CD4-positive, alpha-beta T cell treated with Interleukin-15 for 4 hours (primary cell): ENCODE measurements at places on chromosomes 2 and 18.

GRCh38 chr2:120738786-120739437, 3.2 kb downstream of the GLI2 start:
- DNase-seq: no peak

DNA sequence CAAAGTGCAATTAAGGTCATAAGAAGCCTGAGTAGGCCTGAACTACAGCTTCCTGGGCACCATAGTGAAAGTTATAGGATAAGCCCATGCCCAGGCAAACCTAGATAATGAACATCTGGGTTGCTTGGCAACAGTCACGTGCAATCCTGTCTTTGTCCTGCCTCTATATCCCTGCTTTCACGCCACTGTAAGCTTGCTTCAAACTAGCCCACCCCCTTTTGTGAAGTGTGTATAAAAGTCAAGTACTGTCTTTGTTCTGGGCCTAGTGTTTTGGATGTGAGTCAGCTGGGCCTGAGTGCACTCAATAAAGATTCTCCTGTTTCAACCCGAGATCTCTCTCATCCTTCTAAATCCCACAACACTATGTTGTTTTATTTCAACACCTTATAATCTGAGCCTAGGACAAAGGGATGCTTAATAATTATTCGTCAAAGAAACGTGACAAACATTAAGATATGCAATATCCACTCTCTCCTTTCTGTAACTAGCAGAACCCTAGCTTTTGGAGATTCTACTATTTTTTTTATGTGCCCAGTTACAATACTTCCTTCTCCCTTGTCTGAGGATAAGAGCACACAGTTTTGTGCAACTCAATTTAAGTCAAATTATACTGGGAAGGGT, 927.8 kb downstream of the SUCLG1 start:
- no peak for DNase-seq

DNA sequence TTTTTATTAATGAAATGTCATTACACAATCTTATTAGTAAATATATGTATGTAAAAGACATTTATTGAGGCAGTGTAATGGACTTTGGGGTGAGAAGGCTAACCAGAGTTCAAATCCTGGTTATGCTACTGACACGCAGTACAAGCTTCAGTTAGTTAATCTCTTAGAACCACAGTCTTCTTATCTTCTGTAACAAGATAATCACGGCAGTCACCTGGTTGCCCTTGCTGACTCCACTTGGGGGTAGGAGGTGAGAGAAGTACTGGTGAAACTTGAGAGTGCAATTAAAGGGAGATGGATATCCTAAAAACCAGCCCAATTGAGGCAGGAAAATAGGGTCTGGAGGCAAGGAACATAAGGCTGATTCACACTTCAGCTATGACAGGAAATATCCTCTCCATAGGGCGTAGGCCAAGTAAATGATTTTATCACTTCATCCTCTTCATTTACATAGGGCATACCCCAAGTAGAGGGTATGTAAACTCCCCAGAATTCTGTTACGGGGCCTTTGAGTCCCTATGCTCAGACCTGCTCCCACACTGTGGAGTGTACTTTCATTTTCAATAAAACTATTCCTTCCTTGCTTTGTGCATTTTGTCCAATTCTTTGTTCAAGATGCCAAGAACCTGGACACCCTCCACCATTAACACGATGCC, 21.3 kb downstream of the SKA1 start:
- DNase-seq: no peak

GRCh38 chr2:156329927-156330726, 2.4 kb downstream of the NR4A2 start:
- DNase-seq: no peak

DNA sequence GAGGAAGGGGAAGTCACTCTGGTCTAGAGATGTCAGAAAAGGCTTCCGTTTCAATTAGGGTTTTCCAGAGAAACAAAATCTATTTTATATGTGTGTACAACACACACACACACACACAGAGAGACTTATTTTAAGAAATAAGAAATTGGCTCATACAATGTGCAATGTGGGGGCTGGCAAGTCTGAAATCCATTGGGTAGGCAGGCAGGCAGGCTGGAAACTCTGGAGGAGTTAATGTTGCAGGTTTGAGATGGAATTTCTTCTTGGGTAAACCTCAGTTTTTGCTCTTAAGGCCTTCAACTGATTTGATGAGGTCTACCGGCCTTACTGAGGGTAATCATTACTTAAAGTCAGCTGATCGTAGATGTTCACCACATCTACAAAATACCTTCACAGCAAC, 62.6 kb downstream of the MDH1 start:
- no peak for DNase-seq

DNA sequence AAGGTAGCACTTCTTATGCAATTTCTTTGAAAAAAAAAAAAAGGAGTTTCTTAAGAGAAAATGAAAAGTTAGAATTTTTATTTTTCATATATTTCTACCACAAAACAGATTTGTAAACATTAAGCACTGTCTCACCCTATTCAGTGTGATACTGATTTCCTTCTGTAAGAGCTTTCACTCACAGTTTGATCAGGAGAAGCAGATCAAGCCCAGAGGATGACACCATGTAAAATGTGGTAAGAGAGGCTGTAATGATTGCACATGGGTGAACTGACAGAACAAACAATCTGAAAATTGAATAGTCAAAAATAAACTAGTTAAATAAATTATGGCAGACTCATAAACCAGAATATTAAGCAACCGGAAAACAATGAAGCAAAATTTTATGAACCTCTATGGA, 54.5 kb downstream of the MEMO1 start:
- DNase-seq: no peak

GRCh38 chr2:133490411-133490980, 77.8 kb downstream of the NCKAP5 start:
- no peak for DNase-seq

- DNase-seq: no peak
These were observed 156.4 kb downstream of the NCKAP5 start for GRCh38 chr2:133411857-133412256.

DNA sequence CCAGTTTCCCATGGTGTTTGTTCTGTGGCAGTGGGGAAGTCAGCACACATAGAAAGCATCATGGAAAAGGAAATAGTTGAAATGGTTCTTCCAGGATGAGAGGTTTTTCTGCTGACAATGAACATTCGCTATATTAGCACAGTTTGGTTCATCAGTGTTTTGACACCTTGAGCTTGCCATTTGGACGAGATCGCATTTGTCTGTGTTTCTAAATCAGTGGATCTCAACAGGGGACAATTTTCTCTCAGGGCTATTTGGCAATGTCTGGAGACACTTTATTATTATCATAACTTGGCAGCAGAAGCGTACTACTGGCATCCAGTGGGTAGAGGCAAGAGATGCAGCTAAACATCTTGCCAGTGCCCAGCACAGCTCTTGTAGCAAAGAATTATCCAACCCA, 74.6 kb downstream of the CD8B2 start:
- no peak for DNase-seq

DNA sequence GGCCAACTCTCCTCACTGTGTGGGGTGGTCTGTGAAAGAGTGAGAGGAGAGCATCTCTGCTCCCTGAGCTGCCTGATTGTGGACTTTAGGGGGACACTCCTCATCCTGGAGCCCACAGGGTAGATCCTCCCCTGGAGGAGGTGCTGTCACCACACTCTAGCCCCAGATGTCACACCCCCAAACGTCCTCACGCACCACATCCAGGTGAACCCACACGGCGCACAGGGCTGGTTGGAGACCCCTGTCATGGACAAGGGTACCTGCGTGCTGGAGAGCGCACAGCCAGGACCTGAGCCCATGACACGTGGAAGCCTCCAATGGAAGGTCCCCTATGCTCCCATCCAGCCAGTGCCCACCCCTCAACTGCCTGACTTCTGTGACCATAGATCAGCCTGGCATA, 10.5 kb downstream of the AGXT start:
- DNase-seq: no peak

GRCh38 chr2:222671259-222672067, at the start of gene MOGAT1:
Gene MOGAT1, plus strand, starts transcription at chr2:222671658. Its CDS starts 128 bp downstream, at chr2:222671786.
- DNase-seq: no peak

- no peak for DNase-seq
These were observed 60.7 kb upstream of the ITGA4 start for GRCh38 chr2:181396256-181397123.

DNA sequence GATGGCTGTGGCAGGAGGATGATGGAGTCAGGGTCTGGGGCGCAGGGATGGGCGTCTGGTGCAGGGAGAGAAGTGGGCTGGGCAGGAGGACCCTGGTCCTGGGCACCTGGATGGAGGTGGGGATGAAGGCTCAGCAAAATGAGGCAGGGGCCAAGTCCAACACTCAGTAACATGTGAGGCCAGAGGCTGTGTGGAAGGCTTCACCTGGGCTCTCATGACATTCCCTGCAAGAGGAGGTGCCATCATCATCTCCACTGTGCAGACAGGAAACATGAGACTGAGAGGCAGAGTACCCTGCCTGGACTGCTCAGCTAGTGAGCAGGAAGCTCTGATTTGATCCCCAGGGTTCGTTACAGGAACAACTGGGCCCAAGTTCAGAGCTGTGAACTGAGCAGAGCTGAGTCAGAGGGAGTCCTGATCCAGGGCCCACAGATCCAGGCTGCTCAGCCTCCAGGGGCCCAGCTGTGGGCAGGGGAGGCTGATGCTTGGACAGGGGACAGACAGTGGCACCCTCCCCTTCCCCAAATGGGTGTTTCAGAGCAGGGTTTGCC, 36.9 kb downstream of the HJURP start:
- DNase-seq: no peak

DNA sequence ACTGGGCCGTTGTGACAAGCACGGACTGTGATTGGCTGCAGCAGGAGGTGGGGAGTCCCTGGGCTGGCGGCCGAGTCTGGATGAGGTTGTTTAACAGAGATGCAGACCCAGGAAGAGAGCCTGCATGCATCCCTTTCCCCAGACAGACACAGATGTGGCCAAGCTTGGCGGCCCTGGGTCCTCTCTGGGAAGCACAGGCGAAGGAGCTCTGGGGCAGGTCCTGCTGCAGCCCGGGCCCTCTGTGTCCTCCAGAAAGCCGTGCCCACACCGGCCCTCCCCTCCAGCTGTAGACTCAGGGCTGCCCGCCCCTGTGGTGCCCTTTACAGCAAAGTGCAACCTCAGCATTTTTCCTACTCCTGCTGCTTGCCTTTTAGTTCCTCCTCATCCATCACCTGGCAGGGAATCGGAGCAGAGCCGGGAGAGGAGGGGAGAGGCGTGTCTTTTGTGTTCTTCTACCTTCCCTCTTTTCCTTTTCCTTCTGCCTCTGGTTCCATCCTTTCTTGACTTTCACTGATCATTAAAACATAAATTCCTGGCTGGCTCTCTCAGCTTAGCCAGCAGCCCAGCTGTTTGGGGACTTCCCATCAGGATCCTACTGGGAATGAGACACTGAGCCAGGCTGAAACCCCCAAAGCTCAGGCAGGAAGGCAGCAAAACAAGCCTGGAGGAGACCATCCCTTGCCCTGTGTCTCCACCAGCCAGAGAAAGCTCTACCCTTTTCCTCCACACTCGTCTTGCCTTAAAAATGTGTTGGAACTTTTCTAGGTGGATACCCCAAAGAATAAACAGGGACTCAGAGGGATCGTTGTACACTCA, 75.0 kb downstream of the CTIF start:
- no peak for DNase-seq

DNA sequence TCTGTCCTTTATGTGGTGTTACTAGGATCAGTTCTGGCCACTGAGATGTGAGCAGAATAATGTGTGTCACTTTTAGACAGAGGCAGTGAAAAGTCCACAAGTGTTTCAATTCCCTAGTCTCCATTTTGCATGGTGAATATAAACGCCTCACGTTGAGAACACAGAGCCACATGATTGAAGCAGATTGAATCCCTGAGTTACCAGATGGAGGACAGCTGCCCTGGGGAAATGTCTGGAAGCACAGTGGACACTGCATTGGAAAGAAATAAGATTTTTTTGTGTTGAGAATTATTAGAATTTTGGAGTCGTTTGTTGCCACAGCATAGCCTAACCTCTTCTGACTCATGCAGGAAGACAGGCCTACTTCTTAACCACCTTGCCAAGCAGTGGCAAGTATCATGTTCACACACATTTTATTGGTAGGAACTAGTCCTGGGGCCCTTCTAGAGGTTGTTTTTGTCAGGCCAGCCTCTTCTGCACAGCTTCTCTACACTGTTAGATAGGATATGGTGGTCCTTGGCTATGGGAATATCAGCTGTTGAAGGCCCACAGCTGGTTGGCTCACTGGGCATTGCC, 188.6 kb downstream of the TMEM182 start:
- DNase-seq: no peak

GRCh38 chr2:59903994-59904544, 649.4 kb downstream of the BCL11A start:
- no peak for DNase-seq

DNA sequence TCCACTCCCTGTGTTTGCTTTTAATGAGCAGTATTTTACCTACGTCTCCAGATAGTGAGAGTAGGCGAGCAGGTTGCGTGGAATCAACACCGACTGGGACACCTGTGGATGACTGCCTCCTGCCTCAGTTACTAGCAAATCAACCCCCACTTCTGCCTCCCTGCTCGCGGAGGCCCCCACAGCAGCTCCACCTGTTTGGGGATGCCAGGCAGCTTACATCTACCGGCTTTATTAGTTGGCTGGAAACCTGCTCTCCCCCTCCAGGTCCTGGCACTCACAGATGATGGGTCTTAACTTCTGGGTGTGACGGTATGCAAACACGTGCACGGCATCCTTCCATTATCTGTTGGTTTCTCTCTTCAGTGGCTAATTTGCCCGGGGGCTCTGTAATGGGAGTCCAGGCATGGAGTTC, 164.4 kb upstream of the SESTD1 start:
- DNase-seq: no peak

- DNase-seq: no peak
These were observed 142.9 kb upstream of the NXPH2 start for GRCh38 chr2:138922973-138923563.

DNA sequence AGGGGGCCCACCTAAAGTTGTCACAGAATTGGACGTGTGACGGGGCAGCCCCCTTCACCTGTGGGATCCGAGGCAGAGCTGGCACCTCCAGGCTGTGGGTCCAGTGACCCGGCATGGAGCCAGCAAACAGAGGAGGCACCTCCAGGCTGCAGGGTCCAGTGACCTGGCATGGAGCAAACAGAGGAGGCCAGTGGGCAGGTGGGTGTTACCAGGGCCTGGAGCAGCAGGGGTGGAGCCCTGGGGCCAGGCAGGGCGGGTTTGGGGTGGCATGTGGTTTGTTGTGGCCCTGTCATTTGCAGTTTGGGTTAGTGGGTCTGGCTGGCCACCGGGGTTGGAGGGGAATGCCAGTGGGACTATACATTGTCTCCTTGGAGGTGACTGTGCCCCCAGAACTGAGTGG, 68.2 kb downstream of the HPCAL1 start:
- DNase-seq: no peak

DNA sequence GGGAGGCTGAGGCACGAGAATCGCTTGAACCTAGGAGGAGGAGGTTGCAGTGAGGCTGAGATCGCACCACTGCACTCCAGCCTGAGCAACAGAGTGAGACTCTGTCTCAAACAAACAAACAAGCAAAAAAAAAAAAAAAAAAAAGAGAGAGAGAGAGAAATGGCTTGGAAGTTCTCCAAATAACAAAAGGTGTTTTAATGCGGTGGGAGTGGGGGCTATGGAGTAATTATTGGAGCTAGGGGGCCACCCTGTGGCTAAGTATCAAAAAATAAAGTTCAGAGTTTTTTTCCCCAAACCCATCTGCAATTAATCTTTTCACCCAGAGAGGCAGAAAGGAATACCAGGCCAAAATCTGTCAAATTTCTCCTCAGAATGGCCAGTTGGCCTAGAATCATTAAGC, 23.0 kb upstream of the CEP68 start:
- DNase-seq: no peak
